ENCODE measurements at places on chromosomes 2 and 18.

GRCh38 chr2:98900721-98901120 lies 35.3 kb downstream of the CRACDL start:
- DNase-seq = no peak

- DNase-seq = no peak
Measured at GRCh38 chr2:171046048-171046560, 114.6 kb downstream of the TLK1 start.

GRCh38 chr2:74999468-74999867 lies 41.0 kb downstream of the POLE4 start:
- no peak for DNase-seq

DNA sequence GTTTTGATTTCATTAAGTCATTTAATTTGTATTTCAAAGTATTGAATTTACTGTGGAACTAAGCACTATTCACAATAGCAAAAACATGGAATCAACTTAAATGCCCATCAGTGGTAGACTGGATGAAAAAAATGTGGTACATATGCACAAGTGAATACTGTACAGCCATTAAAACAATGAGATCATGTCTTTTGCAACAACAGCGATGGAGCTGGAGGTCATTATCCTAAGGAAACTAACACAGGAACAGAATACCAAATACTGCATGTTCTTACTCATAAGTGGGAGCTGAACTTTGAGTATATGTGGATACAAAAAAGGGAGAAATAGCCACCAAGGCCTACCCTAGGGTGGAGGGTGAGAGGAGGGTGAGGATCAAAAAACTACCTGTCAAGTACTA lies 164.4 kb downstream of the BABAM2 start:
- DNase-seq = no peak

GRCh38 chr2:181348107-181348837 lies 108.9 kb upstream of the ITGA4 start:
- DNase-seq = no peak

DNA sequence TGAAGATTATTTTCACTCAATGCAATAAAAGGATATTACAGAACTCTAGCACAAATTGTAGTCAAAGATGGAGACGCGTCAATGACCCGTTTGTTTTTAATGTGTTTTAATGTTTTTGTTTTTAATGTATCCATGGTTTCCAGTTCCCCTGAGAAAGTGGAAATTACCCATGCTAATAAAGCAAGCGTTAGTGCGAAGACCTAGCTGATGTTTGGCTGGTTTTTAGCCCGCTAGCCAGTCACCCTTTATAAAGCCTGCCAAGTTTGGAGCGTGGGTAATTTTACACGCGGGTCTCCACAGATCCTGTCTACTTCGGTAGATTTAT lies 430 bp upstream of the CHMP1B start:
- DNase-seq = peak; percentile 77

- no peak for DNase-seq
Measured at GRCh38 chr2:43018179-43019024, 208.0 kb downstream of the ZFP36L2 start.

DNA sequence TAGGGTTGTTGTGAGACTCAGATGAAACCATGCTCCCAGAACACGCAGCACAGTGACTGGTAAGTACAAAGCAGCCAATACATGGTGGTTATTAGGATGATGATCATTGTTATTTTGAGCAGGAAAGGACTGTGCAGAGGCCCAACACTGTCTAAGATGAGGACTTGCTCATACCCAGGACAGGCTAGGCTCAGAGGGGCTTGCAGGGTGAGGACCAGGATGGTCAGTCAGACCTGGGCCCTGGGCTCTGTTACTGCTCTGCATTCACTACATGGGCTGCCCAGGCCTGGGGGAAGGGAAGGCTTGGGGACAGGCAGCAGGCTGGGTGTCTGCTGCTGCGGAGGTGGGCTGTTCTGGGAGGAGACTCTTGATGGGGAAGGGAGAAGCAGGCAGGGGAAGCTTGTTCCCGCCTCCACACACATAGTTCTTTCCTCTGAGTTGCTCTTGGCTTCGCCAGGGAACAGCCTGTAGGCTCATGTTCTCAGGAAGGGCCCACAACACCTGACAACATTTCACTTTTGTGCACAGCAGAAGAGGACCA lies 17.5 kb downstream of the CAPN13 start:
- no peak for DNase-seq

DNA sequence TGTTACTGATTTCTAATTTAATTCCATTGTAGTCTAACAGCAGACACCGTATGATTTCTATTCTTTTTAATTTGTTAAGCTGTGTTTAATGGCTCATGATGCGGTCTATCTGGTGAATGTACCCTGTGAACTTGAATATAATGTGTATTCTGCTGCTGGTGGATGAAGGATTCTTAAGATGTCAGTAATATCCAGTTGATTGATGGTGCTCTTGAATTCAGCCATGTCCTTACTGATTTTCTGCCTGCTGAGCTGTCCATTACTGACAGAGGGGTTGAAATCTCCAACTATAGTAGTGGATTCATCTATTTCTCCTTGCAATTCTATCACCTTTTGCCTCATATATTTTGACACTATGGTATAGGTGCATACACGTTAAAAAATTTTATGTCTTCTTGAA lies 373.3 kb upstream of the RAB12 start:
- no peak for DNase-seq

DNA sequence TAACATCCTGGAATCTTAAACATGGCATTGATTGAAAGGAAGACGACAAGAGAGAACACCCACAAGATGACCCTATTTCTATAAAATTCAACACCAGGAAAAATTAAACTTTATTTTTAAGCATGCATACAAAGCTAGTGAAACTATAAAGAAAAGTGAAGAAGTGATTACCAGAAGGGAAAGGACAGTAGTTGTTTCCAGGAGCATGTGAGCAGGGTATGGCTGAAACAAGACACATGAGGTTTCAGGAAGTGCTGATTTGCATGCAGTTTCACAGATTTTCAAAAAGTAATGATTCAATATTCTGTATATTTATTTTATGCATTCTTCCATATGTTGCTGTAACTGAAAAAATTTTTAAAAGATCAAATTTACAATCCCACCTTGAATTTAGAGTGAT lies 24.6 kb upstream of the DAW1 start:
- DNase-seq = no peak

- no peak for DNase-seq
Measured at GRCh38 chr2:83069724-83070123, 1389.4 kb downstream of the SUCLG1 start.

GRCh38 chr2:237546876-237547395 lies 19.4 kb upstream of the PRLH start:
- no peak for DNase-seq

DNA sequence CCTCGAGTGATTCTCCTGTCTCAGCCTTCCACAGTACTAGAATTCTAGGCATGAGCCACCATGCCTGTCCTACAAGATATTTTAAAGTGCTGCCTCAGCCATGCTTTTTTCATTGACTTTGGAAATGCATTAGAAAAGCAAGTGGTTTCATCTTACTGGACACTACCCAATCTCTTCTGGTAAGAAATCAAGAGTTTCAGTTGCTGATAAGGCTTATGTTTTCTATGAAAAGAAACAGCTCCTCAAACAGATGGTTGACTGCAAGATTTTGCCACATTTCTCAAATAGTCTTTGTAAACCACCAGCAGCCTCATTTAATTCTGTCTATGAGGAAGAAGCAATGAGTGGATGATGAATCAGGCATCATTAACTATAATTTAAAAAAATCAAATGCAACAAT lies 264.5 kb upstream of the LRP1B start:
- DNase-seq = no peak

GRCh38 chr2:225019105-225019504 lies 23.2 kb downstream of the DOCK10 start:
- DNase-seq = no peak

GRCh38 chr2:109700680-109701274 lies 86.6 kb downstream of the SOWAHC start:
- DNase-seq = no peak

- DNase-seq = no peak
Measured at GRCh38 chr2:236997069-236997715, 88.5 kb upstream of the COPS8 start.

DNA sequence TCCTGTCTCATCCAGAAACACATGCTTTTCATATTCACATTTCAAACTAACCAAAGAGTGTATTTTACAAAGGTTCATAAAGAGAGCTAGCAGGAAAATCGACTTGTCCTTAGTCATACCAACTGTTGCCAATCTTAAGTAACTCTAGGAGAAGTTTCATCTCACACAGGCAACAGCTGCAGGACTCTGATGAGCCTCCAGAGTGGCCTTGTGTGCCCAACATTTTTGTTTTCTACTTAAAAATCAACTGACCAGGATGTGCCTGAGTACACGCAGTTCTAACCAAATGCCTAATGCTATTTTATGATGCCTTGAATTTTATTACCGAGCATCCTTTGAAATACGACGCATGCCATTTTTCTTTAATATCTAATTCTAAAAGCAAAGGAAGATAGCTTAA lies 595.9 kb upstream of the LRRTM4 start:
- no peak for DNase-seq

DNA sequence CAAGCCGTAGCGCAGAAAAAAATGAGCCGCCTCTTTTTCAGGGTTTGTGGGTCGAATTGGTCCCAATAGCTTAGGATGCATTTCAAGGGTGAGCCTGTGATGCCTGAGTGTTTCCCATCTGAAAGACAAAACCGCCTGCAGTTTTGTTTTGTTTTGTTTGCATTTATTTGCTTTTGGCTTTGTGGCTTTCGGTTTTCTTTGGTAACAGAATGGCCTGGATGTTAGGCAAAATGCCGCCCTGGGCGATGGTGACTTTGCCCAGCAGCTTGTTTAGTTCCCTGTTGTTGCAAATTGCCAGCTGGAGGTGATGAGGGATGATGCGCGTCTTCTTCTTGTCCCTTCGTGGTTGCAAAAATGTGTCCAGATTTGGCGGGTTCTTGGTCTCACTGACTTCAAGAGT lies 109.4 kb downstream of the LTBP1 start:
- no peak for DNase-seq

DNA sequence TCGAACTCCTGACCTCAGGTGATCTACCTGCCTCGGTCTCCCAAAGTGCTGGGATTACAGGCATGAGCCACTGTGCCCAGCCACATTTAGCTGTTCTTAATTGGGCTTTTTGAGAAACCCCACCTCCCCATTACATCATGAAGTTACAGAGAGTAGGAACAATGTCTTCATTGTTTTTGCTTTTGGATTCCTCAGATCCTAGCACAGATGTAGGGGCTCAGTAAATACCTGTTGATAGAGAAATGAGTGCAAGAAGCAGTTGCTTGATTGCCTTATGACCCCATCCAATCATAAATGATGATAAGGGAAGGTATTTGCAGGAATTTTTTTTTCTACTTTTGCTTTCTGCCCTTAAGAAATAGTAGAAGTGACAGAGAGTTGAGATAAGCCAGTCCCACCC lies 25.4 kb downstream of the GREB1L start:
- no peak for DNase-seq

- no peak for DNase-seq
Measured at GRCh38 chr2:132623096-132623839, 46.7 kb downstream of the LYPD1 start.

DNA sequence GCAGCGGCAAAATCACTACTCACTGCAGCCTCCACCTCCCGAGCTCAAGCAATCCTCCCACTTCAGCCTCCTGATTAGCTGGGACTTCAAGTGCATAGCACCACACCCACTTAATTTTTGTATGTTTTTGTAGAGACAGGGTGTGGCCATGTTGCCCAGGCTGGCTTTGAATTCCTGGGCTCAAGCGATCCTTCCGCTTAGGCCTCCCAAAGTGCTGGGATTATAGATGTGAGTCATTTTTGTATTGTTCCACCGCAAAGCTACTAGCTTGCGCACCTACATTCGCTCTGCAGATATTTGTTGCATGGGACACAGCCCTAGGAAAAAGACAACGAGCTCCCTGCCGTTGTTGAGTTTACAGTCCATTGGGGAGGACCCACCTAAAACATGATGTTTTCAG lies 173.5 kb upstream of the AGAP1 start:
- DNase-seq = no peak
